ENCODE measurements at places on chromosomes 13 and 19.

- peak; percentile 43 for DNase-seq
Measured at GRCh38 chr13:39144941-39145533, 106.8 kb downstream of the NHLRC3 start.

DNA sequence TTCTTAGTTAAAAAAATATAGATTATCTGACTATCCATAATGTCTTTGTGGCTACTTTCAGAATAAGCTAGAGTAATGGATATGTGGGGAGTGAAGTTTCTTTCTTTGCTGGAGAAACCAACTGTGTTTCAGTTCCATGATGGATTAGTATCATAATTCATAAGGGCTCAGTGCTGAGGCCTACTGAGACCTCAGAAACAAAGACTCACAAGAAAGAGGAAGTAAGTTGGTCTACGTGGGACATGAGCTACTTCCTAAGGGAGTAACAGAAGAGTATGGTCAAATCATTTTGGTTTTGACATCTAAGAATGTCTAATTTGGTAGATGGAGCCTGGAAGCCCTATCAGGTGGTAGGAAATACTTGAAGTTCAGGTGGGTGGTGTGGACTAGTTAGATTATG is 99.0 kb upstream of the HTR2A start:
- no peak for DNase-seq

DNA sequence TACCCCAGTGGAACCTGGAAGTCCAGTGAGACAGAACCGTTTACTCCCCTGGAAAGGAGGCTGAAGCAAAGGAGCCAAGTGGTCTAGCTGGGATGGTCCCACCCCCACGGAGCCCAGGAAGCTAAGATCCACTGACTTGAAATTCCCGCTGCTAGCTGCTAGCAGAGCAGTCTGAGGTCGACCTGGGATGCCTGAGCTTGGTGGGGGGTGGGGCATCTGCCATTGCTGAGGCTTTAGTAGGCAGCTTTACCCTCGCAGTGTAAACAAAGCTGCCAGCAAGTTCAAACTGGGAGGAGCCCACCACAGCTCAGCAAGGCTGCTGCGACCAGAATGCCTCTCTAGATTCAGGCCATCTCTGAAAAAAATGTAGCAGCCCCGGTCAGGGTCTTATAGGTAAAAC is 437.0 kb downstream of the SUCLA2 start:
- DNase-seq: no peak

DNA sequence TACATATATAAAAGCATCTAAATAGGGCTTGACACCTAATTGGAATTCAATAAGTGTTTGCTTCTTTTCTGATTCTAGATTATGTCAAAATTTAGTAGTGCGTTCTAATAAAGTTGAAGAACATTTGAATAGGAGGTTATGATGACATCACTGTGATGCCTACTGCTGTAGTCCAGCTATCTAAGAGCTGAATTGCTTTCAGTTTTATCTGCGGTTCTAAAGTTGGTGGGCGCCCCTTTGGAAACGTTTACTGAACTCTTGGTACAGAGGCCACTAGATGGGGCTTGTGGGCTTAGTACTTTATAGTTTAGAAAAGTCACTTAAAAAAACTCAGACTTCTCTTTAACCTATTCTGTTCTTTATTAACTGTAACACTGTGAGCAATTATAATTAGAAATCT is 776.9 kb downstream of the GPC5 start:
- DNase-seq: no peak

GRCh38 chr19:18322318-18322758 is 538 bp downstream of the LSM4 start:
- no peak for DNase-seq

DNA sequence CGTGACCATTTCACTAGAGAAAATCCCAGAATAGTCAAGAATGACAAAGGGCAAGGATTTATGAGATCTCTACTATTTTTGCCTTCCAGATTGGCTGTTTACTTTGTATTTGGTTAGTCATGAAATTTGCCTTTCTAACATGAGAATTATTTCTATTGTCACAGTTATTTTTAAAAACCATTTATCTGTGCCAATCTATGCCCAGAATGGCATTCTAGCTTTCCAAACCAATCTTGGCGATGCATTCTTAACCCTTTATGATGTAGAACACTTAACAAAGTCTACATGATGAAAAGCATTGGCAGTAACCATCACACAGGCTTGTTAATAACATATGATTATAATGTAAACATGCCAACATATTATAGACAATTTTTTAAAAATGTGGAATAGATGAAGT is 65.2 kb downstream of the SCEL start:
- DNase-seq: no peak

GRCh38 chr19:4256563-4256962 is 9.7 kb downstream of the YJU2 start:
- no peak for DNase-seq

DNA sequence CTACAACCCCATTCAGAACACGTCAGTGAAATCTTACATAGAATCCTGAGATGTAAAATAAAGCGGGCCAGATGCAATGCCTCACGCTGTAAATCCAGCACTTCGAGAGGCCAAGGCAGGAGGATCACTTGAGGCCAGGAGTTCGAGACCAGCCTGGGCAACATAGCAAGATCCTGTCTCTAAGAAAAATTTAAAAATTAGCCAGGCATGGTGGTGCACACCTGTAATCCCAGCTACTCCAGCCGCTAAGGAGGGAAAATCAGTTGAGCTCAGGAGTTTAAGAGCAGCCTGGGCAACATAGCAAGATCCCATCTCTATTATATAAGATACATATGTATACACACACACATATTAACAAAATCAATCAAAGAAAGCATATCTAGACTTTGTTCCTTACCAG is 41.2 kb downstream of the PEX11G start:
- no peak for DNase-seq

DNA sequence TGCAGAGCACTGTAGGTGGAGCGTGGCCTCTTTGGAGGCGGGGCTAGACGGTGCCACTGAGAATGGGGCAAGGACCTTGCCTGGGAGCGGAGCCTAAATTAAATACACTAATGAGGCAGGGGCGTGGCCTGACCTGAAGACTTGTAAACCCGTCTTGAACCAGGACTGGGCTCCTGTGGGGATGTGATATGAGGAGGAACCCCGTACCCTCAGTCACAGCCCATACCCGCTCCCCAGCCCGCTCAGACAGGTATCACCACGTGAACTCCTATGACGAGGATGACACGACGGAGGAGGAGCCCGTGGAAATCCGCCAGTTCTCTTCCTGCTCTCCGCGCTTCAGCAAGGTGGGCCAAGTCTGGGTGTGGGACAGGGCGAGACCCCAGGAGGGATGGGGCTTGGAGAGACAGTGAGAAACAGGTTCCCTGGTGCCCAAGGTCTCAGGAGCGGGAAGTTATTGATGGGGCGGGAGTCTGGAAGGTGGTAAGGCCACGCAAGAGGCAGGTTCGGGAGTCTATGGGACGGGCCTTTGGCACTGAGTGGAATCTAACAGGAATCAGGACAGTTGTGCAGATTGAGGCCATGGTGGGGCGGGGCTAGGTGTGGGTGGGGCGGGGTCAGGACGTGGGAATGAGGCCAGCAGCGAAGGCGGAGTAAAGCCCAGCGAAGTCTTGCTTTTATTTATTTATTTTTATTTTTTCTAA is 14.7 kb downstream of the DNASE2 start:
- no peak for DNase-seq

- DNase-seq: no peak
Measured at GRCh38 chr19:45472563-45473366, 5.0 kb downstream of the FOSB start.

DNA sequence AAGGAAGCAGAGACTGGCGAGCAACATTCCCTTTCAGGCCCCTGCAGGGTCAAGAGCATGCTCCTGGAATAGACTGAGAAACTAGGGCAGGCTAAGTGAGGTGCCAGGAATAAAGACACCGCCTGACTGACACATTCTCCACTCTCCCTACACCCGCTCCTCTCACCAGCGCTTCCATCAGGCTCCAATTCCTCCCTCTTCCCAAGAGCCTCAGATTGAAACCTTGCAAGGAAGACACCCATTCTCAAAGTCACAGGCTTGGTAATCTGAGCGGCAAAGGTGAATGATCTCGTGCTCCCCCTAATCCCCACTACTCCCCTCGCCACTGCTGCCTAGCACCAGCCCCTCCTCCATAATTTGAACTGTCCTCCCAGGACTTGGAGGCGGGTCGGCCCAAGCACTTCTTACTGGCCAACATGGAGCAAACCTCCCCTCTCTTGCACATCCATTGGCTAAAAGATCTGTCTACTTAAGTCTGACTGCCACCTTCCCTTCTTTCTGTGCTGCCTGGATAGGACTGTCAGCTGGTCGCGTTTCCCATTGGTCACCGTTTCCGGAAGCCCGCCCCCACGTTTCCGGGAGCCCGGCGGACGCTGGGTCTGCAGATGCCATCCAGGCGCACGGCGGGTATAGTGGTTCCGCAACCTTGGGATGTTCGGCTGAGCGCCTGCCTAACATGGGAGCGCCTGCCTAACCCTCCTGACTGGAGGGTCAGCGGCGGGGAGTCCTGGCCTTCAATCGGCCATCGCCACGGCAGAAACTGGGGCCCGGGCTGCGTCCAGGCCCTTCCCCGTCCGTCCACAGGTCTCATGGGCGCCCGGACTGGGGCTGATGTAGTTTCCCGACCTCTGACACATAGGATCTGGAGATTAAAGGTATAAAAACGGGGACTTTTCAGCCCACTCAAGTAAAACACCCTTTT is 33.6 kb downstream of the ZNF383 start:
- DNase-seq: peak; percentile 98
